Cardiac muscle cell (in vitro differentiated cells and primary cell): ENCODE measurements at places on chromosomes 16 and 17. TPM values are rescaled to one million over a fixed set of nuclear protein-coding genes. Genes with fewer than 3 reads are reported as not detected.

GRCh38 chr17:40060887-40061608 lies 1.7 kb upstream of the THRA start:
- no peak for DNase-seq

DNA sequence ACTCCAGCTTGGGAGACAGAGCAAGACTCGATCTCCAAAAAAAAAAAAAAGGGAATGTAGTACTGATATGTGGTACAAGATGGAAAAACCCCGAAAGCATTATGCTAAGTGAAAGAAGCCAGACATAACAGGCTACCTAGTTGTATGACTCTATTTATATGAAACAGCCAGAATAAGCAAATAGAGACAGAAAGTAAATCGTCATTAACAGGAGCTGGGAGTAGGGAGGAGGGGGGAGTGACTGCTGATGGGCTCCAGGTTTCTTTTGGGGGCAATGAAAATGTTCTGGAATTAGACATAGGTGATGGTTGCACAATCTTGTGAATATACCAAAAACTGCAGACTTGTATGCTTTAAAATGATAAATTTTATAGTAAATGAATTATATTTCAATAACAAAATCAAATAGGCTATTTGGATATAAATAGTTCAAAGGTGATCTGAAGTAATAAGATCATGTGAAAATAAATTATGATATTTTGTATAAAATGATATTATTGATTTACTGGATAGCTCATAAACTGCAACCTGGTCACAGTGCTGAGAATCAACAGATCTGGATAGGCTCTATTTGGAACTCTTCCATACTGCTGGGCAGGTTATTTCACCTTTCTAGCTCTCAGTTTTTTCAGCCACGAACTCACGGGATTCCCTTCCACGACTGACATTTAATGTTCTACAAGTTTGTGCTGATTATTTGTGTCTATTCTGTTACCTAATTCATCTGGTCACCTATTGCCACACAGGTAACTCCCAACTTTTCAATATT lies 27.1 kb downstream of the ZNF652 start:
- no peak for DNase-seq

GRCh38 chr17:19714542-19715411 lies 1.6 kb downstream of the SLC47A2 start:
- no peak for DNase-seq

DNA sequence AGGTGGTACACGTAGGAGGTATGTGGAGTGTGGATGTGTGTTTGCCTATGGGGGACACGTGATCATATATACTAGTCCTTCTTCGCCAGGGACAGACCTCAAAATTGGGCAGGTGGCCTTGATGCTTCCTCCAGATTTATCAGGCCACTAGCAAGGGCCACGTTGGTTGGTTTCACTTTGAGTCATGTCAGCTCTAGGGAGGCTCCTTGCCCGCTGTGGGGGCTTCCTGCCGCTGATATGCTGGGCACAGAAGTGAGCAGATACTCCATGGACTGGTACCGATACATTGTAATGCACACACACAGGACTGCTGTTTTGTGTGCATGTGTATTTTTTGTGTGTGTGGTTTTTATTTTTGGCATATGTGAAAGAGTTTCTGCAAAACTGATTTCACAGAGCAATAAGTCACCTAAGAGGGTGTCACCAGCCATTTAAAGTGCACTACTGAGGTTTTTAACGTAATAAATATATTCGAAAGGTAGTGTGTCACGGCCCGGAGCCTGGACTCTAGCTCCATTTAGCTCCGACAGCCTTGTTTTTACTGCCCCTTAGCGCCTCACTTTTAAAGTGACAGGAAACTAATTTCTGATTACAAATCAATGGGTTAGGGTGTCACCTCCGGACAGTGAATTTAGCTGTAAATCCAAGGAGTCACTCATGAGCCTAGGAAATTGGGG lies 605.5 kb upstream of the SALL1 start:
- no peak for DNase-seq

SHISA9 gene
- total RNA-seq, result 0.03 TPM in 1 of 2 replicates, not detected in the other

DNA sequence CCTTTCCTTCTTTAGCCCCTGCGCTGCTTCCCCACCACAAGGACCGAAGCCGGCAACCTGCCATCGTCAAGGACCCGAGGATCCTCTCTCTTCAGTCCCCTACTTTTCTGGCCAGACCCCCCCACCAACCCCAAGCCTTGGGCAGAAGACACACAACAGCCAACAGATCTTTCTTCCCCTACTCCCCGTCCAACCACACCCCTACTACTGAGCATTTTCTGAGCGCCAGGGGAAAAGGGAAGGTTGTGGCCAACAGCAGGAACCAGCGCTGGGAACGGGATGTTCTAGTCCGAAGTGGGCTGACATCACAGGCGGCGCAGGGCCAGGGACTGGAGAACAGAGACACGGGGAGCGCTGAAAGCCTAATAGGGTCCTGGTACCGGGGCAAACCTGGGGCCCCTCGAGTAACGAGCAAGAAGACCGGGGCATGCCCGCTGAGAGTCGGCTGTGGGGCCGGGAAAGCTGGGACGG lies 528 bp downstream of the PER1 start:
- peak; percentile 88 for DNase-seq

DNA sequence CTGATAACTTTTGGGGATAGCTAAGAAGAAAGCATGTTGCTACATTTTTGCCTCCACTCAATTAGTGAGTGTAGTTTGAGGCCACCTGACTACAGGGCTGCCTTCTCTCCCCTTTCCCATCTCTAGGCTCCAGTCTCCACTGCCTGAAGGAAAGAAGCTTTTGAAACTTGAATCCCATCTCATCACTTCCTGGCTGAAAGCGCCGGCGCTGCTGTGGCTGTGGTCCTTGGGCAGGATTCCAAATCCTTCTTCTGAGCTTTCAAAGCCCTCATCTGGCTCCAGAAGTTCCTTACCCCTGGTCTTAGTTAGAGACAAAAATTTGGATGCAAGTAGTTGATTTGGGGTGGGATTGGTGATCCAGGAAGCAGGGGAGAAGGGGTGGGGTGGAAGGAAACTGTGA lies 119.4 kb downstream of the FOXL1 start:
- DNase-seq, result peak; percentile 70

DNA sequence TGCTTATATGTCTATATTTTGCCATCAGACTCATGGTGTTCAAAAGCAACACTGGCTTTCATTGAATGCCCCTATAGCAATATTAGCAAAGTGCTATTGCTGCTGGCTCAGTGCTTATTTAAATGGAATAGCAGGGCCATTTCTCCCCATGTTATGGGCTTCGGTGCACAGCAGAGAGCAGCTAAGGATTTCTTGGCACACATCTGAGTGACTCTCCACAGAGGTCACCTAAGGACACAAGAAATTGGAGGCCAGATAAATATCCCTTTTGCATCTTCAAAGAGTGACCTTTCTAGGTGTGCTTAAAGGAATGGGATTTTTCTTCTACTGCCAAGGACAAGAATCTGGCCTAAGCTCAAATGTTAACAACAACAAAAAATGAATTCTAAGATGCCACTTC lies 751.8 kb downstream of the CDH11 start:
- DNase-seq, result no peak

- no peak for DNase-seq
Measured at GRCh38 chr17:27535178-27535928, 79.1 kb downstream of the KSR1 start.

TNFRSF12A gene
- 115 and 122 TPM in 2 replicates for total RNA-seq

DNA sequence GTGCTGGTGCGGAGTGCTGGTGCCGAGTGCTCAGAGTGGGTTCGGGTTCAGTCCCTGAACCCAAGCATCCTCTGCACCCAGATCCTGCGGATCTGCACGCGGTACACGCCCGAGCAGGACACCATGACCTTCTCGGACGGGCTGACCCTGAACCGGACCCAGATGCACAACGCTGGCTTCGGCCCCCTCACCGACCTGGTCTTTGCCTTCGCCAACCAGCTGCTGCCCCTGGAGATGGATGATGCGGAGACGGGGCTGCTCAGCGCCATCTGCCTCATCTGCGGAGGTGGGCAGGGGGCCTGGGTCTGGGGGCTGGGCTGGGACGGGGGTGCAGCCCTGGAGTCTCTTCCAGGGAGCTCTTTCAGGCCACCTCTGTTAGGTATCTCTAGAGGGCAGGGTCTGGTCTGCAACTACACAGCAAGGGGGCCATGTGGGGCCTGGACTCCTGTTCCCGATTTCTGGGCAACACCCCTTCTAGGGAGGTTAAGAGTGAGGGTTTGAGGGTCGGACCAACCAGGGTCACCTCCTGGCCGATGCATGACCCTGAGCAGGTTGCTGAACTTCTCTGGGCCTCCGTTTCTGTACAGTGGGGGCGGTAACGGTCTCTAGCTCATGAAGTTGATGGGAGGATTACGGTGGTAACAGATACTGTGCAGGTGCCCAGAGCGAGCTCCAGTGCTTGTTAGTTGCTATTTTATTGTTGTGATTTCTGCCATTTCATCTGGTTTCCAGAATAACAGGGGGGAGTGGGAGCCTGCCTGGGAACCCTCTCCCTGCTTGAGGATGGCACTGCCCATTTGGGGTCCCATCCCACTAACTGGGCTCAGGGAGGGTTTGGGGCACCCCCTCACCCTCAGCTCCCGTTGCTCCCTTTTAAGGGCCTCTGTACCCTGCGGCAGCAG lies 10.1 kb downstream of the GJD3 start:
- DNase-seq, result no peak

GRCh38 chr17:9409878-9410277 lies 165.7 kb downstream of the STX8 start:
- DNase-seq, result no peak

- no peak for DNase-seq
Measured at GRCh38 chr16:20349615-20350014, 2.9 kb downstream of the UMOD start.

GRCh38 chr17:83156408-83156807 lies 77.0 kb downstream of the METRNL start:
- DNase-seq, result no peak

- no peak for DNase-seq
Measured at GRCh38 chr17:47733674-47734410, 806 bp downstream of the TBX21 start.

- no peak for DNase-seq
Measured at GRCh38 chr16:88758227-88758943, 26.6 kb downstream of the PIEZO1 start.

FAM171A2 gene
- 45.1 and 49.5 TPM in 2 replicates for total RNA-seq

DNA sequence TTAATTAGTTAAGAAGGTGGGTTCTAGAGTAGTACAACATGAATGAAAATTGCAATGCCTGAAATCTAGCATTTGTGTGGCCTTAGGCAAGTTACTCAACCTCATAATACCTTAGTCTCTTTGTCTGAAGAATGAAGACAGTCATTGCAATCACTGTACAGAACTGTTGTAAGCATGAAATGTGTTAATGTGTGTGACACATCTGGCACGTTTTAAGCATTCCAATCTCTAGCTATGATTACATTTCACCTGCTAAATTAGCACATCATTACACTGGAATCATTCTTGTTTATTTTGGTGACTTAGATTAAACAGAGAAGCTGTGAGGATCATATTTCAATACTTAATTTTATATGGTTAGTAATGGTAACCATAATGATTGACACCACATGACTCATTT lies 629.7 kb upstream of the KIF2B start:
- DNase-seq, result no peak

- DNase-seq, result no peak
Measured at GRCh38 chr16:56362706-56363105, 62.6 kb downstream of the AMFR start.

- peak; percentile 5 for DNase-seq
Measured at GRCh38 chr17:36761203-36761950, 160.0 kb downstream of the MRM1 start.

PAQR4 gene
- total RNA-seq, result 3.1 and 9.9 TPM in 2 replicates

GRCh38 chr16:11414815-11415775 lies 69.8 kb downstream of the RMI2 start:
- DNase-seq, result no peak

DNA sequence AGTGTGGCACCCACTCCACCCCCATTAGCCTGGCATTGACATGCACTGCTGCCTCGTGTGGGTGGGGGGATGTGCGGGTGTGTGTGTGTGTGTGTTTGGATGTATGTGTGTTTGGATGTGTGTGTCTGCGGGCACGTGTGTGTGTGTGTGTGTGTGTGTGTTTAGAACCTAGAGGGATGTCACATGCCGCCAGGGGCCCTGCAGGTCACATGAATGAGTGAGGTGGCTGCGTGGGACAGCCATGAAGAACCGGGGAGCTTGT lies 9.0 kb downstream of the KATNB1 start:
- no peak for DNase-seq

DNA sequence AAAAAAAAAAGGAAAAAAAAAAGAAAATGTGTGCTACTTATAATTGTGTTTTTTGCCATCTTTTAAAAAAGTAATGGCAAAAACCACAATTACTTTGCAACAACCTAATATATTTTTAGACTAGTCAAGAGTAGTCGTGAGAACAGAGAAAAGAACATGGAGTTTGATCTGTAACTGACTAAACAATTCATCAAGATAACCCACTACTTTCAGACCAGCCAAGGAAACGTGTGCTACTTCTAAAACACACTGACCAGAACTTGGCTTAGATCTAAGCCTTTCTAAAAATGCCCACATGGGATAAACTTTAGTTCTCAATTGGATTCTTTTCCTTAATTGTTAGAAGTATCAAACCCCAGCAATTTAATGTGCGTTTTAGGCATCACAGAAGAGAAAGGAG lies 616 bp downstream of the PECAM1 start:
- no peak for DNase-seq

DNA sequence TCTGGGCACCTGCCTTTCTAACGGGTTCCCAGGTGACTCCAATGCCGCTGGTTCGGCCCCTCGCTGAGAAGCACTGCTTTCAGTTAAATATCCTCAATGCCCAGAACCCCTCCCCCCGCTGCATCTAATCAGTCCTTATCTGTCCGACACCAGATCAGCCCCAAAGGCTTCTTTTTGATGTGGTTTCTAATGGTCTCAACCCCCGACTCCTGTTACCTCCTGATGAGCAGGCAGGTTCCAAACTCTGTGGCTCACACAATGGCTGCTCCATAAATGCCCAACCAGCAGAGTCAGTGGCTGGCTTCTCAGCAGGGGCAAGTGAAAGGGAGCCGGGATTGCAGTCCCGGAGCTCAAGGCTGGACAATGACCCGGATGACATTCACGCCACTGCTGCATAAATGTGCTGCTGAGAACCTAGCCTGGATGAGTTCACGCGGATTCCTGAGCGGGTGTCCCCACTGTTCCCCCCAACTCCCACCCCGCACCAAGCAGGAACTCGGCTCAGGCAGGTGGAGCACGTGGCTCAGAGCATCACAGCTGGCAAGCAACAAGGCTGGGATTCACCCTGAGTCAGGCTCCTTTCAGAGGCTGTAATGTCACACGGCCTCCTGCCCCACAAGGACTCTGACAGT lies 1.0 kb upstream of the SLC38A8 start:
- no peak for DNase-seq

- DNase-seq, result no peak
Measured at GRCh38 chr17:74016461-74016860, 187.0 kb upstream of the RPL38 start.

CCL13 gene
- not detected in 2 replicates for total RNA-seq

CPNE7 gene
- total RNA-seq, result 0.88 and 2.2 TPM in 2 replicates

DNA sequence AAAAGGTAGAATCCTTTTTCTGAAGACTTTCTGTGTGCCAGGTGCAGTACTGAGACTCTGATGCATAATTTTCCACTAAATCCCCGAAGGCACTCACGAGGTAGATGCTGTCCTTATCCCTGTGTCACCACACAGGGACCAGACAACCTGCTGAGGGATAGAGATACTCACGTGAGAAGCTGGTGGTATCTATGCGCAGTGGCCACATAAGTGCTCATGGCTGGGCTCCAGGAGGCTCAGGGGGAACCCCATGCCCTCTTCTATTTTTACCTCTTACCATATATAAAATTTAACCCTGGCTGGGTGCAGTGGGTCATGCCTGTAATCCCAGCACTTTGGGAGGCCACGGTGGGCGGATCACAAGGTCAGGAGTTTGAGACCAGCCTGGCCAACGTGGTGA lies 38.3 kb downstream of the NT5M start:
- DNase-seq, result no peak
